ENCODE measurements at places on chromosomes 5 and 9.

DNA sequence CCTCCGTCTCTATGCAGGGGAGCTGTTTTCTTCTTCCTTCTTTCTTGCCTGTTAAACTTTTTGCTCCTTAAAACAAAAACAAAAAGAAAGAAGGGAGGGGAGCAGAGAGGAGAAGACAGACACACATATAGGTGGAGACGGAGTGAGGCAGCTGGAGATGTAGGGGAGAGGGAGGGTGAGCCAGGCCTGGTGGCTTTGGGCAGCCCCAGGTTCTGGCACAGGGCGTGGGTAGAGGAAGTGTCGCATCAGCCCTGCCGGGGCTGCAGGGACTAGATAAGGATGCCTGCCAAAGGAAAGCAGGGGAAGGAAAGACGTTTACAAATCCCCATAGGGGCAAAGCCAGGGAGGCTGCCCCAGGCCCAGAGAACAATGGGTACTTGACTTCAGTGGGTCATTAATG lies 38.7 kb upstream of the PTGS1 start:
- no peak for DNase-seq

DNA sequence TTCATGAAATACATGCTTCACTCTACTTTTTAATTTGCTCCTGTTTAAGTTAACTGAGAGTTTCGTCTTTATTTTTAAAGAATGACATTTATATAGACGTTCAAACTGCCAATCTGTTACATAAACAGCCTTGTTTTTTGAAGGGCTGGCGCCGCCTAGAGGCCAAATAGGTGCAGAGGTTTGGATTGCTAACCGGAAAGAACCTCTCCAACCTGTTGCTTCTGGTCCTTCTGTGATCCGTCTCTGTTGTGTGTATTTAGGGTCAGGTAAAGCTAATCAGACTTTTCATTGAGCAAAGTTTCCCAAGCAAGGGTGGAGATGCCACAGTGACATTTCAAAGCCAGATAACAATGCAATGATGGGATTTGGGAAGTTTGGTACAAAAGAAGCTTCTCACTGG lies 39.5 kb upstream of the GLIS3 start:
- peak; percentile 79 for DNase-seq

DNA sequence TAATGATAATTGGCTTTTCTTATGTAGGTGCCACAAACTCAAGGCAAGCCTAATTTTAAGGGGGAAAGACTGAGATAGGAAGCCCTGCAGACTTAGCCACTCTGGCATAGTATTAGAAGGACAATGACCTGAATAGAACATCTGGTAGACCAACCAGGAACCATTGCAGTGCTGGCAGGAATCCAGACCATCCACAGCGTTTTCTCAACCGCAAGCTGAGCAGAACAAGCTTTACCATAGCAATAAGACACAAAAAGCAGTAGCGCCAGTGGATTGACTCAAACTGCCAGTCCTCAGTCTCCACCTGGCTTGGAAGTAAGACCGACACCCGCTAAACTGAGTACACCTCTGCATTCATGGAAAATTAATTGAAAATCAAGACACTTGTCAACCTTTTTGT lies 141.3 kb upstream of the LPAR1 start:
- no peak for DNase-seq

DNA sequence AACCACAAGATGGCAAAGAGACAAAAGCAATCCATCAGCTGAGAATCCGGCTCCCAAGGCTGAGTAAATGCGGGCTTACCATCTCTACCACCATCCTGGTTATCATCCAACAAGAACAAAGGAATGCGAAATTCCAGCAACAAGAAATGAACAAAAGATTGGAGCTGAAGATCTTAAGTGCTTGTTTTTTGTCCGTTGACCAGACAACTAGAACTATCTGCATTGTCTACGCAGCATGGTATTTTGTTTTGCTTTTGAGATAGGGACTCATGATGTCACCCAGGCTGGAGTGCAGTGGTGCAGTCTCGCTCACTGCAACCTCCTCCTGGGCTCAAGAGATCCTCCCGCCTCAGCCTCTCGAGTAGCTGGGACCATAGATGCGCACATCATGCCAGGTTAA lies 88.9 kb downstream of the ZNF366 start:
- no peak for DNase-seq

DNA sequence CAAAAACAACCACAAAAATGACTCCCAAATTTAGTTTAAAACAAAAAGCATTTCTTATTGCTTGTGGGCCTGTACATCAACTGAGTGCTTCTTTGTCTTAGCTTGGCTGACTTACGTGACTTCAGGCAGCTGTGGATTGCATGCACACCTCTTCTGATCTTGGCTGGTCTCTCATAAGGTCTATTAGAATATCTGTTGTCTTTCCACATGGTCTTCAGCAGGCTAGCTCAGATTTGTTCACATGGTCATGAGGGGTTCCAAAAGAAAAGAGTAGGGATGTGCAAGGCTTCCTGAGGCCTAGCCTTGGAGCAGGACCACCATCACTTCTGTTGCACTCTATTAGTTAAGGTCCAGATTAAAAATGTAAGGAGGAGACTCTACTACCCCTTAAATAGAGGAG lies 120.1 kb downstream of the LRRC70 start:
- DNase-seq: no peak

GRCh38 chr5:158988987-158989730 lies 110.6 kb downstream of the EBF1 start:
- DNase-seq: no peak
